Retina (tissue), 1 donor: ENCODE measurements at places on chromosomes 4 and X.

DNA sequence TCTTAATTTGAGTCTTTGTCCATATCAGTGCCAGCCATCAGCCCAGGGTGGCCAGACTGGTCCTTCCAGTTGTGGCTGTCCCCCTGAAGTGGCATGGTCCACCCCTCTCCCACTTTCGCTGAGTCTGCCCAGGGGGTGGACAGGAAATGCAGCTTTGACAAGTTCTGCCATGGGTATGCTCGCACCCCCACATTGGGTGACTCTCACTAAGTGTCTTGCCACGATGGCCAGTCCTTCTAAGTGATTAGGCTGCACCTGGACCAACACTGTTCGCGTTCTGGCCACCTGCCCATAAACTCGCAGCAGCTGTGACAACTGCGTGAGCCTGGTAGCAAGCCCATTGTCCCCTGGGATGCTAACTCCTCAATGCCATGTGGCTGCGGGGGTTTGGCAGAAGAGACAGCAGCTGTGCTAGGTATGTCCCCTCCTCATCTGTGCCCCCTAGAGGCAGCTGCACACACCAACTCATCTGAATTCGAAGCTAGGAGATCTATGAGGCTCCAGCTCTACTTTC is 10.0 kb upstream of the LNX1 start:
- peak; percentile 17 for DNase-seq

- no peak for DNase-seq
Measured at GRCh38 chrX:97446298-97446882, 562.7 kb downstream of the RPA4 start.

DNA sequence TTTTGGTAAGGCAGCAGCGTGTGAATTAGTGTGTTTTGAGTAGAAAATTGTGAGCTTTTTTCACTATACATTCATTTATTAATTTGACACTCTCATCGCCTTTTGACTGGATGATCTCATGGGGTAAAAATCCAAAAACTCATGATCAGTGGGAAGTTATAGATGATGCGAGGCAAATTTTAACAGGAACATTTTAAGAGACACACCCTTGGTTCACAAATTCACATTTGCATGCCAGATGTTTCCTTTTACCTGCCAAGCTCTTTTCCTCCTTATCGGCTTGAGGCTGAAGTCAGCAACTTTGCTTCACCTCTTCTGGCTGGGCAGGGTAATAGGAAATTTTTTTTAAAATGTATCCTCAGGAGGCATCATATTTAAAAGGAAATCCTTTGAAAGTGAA is 318.0 kb upstream of the HS3ST1 start:
- no peak for DNase-seq

DNA sequence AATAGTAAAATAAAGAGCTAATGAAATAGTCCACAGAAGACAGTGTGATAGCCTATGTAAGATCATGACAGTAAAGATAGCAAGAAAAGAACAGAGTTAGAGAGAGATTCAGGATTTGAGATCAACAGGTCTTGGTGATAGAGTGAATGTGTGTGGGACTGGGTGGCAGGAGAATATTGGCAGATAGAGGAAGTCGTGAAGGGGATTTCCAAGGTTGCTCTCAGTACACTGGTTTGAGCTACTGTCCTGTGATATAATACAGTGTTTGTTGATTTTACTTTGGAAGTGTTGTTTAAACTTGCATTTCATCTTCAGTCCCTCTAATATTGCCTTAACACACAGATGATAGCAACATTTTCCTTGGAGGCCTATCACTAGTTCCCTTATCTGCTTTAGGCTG is 44.1 kb downstream of the DTHD1 start:
- no peak for DNase-seq

DNA sequence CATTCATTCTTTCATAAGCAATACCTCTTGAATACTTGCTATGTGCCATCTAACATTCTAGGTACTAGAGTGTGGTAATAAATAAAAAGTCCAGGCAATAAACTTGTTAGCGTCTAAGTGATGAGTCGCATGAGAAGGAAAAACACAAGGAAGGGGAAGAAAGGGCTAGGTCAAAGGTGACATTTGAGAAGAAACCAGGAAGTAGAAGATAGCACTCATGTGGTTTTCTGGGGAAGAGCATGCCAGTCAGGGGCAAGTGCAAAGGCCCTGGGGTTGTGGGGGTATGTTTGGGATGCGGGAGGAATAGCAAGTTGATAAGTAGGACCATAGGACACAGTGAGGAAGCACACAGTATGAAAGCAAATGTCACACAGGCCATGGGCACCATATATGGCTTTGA is 157.0 kb downstream of the TSPAN5 start:
- no peak for DNase-seq

- no peak for DNase-seq
Measured at GRCh38 chr4:43341741-43342140, 449.2 kb downstream of the GRXCR1 start.
